ENCODE measurements at places on chromosomes 16 and 17. TPM values are rescaled to one million over a fixed set of nuclear protein-coding genes. Genes with fewer than 3 reads are reported as not detected.

DNA sequence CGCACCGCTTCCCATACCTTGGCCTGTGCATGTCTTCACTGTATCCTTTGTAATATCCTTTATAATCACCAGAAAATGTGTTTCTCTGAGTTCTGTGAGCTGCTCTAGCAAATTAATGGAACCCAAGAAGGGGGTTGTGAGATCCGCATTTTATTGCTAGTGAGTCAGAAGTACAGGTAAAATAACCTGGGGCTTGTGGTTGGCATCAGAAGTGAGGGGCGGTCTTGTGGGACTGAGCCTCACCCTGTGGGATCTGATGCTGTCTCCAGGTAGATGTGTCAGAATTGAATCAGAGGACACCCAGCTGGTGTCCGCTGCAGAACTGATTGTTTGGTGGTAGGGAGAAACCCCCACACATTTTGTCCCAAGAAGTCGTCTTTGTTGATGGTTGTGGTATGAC, 382.4 kb downstream of the SNX29 start:
- DNase-seq: no peak

DNA sequence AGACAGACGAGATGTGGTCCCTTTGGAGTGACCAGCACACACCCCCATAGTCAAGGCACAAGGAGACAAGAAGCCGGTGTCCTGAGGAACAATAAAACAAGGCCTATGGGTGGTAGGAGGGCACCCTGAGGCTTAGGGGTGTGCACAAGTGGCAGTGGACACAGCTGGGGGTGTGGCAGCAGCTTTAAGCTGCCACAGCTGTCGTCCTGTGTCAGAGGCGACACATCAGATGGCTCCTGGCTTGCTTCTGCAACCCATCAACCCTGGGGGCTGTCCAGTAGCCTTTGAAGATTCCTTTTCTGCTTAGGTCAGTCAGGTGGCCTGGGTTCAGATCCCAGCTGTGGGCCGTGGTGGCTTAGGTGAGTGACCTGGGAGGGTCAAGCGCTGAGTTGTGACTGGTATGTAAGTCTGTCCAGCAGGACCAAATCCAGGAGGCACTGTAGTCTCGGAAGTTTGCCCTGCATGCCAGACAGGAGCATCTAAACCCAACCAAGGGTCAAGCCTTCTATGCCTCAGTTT, 15.8 kb downstream of the DRC3 start:
- DNase-seq: no peak

GRCh38 chr16:26830428-26831127, 236.1 kb upstream of the C16orf82 start:
- no peak for DNase-seq

- DNase-seq: no peak
Observed at GRCh38 chr17:64063766-64064224, 43.4 kb upstream of the ICAM2 start.

The DHRS7C gene
- not detected for total RNA-seq

The RASD1 gene
- total RNA-seq: 287 TPM

DNA sequence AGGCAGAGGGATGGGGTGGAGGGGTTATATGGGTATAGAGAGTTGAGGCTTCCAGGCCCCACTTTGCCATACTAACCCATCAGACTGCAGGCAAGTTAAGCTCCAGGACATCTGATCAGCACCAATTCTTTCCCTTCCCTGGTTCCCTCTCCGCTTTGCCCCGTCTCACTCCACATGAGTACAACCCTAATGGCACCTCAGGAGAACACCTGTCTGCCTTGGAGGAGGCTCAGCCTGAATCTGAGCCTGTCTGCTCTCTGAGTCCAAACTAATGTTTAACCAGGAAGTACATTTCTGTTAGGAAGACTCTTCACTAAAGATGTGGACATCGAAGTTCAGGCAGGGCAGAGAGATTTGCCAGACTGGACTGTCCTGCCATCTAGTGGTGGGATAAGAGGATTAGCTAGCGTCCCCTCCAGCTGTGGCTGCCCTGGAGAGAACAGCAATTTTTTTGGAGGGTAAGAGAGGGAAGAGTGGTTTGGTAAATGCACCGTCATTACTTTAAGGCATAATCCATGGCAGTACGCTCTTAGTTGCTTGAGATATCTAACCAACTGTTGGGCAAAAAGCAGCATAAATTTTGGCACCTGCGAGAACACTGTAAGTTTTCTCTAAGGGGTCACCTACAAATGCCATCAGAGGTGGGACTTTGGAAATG, 29.2 kb upstream of the LRRC75A start:
- no peak for DNase-seq

DNA sequence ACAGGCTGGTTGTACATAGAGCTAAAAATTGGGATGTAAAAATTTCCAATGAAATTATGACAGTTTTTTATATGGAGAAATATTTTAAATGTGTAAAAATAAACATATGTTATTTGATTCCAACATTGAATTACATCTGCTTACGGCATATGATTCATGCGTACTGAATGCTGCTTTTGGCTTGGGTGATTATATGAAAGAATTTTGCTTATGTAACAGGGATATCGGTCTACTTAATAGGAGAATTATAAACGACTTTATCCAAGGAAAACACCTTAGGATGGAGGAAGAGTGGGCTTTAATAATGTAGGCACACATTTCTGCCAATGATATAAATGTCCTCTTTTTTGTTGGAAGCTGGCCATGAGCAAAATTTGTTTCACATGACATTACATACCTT, 197.3 kb upstream of the GOT2 start:
- no peak for DNase-seq

The TP53TG3D gene
- total RNA-seq: not detected
